ENCODE measurements at places on chromosomes 4 and X.

- no peak for DNase-seq
Measured at GRCh38 chrX:72128881-72129280, 2.8 kb downstream of the RTL5 start.

DNA sequence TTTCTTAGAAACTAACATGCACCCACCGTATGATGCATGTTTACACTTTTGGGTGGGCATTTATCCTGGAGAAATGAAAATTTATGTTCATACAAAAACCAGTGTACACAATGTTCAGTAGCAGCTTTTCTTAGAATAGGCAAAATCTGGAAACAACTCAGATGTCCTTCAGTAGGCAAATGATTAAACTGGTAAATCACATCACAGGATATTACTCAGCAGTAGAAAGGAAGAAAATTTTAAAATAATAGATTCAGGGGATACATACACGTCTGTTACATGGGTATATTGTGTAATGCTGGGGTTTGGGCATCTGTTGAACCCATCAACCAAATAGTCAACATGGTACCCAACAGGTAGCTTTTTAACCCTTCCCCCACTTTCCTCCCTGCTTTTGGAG, 25.2 kb upstream of the HSPA4L start:
- DNase-seq, result no peak

- no peak for DNase-seq
Measured at GRCh38 chrX:129984111-129984958, 1.9 kb downstream of the BCORL1 start.

- no peak for DNase-seq
Measured at GRCh38 chr4:52751487-52751911, 274 bp upstream of the ERVMER34-1 start.

DNA sequence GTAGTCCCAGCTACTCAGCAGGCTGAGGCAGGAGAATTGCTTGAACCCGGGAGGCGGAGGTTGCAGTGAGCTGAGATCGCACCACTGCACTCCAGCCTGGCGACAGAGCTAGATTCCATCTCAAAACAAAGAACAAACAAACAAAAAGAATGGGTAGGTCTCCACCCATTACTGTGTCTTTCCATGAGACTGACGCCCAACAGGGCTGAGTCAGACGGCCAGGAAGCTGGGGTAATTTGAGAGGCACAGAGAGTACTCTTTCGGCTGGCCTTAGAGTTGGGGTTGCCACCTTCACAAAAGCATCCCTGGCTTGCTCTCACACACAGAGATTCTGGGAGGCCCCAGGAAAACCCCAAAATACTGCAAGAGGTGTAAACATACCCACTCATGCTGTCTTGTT, 72.0 kb upstream of the DHRSX start:
- no peak for DNase-seq

- DNase-seq, result no peak
Measured at GRCh38 chr4:113209652-113210320, 160.3 kb downstream of the ANK2 start.

DNA sequence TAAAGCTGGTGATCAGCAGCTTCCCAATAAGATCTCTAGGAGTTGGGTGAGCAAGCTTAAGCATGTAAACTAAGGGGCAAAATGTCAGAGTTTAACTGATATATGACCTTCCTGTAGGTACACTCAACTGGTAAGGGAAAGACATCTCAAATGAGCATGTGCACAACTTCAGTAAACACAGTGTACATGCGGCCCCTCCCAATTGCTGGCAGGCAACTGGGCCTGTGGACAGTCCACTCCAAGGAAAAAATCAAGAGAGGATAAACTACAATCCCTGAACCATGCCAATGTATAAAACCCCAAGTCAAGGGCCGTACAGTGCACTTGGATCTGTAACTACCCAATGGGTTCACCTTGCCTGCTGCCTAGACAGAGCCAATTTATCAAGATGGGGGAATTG, 4.9 kb upstream of the NAA11 start:
- DNase-seq, result no peak

All from activated gamma-delta T cell treated with anti-CD3 and anti-CD28 coated beads, Interleukin-2, amount 50 U/mL, for 16 hours (primary cell).